ENCODE measurements at places on chromosomes 4 and X.

GRCh38 chrX:142149919-142150318, 55.2 kb downstream of the MAGEC2 start:
- no peak for DNase-seq

DNA sequence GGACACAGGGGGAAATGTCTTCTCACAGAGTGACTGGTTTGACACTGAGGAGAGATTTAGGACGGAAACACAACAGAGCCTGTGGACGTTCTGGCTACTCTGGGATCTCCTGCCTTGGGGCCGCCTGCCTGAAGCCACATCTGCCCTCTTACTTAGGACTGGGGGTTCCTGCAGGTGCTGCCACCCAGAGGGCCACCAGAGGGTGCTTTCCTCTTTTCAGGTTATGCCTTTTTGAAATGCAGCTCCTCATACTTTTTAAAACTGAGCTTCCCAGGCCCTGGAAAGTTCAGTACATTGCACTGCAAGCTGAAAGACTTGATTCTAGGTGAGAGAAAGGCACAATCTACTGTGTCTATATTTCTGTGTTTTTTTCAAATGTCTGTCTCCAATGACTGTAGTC, 92.2 kb upstream of the PGRMC2 start:
- DNase-seq, result no peak

DNA sequence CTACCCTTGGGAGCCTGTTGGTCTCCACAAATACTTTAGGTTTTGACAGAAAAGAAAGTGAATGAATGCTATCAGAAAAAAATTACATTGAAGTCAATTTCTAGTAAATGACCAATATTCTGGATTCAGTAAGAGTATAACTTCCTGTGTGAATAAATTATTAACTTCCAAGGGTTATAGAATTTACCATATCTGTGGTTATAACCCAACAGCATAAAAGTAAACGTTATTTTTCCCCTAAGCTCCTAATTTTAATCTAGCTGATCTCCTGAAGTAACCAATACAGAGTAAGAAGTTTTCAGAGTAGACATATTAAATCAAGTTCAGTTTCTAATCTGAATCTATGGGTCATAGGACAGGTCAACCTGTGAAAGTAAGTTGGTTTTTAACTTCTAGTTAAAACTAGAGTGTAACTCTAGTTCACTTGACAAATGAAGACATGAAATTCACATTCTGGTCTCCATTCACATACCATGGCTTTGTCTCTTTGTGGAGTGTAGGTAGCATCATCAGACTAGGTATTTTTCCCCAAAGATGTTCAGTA, 22.8 kb downstream of the DTHD1 start:
- DNase-seq, result no peak

GRCh38 chr4:156889616-156890594, 81.7 kb downstream of the PDGFC start:
- no peak for DNase-seq

DNA sequence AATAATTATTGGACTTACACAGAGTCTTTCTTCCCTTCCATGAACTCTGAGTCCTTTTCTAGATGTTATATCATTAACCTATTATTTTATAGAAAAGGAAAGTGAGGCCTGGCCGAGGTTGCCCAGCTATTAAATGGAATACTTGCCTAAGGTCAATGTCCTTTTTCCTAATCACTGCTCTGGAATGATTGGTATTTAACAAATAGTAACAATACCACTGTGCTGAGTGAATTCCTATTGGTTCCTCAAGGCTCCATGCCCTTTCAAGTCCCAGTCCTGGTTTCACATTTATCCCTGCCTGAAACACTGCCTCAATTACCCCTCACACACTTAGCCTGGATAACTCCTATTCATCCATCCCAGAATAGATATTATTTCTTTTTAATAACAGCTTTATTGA, 6.2 kb downstream of the TCEAL9 start:
- DNase-seq, result no peak

GRCh38 chr4:55637272-55637820, 1.2 kb upstream of the NMU start:
- no peak for DNase-seq

GRCh38 chr4:36758312-36759178, 477.1 kb downstream of the DTHD1 start:
- no peak for DNase-seq

DNA sequence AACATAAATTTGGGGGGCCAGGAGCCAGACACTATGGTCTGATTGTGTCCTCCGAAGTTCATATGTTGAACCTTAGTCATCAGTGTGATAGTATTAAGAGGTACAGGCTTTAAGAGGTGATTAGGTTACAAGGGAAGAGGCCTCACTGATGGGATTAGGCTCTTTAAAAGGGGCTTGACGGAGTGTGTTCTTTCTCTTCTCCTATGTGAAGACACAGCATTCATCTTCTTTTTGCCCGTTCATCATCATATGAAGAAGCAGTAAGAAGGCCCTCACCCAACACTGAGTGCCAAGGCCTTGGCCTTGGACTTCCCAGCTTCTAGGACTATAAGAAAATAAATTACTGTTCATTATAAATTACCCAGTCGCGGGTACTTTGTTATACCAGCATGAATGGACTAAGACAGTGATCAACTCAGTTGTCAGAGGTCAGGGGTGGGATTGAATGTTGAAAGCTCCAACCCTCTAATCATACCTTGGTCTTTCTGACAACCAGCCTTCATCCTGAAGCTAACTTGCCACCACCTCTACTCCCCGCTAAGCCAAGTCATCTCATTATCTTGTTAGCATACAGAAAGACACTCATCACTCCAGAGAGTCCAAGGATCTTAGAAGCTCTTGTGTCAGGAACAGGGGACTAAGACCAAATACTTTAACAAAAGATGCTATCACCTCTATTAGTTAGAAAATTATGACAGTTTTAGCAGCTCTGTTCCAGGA, 543.4 kb upstream of the DIPK2B start:
- no peak for DNase-seq

GRCh38 chr4:39124885-39125599, 57.3 kb upstream of the WDR19 start:
- DNase-seq, result no peak

GRCh38 chrX:29143356-29143755, 556.1 kb downstream of the IL1RAPL1 start:
- DNase-seq, result no peak

DNA sequence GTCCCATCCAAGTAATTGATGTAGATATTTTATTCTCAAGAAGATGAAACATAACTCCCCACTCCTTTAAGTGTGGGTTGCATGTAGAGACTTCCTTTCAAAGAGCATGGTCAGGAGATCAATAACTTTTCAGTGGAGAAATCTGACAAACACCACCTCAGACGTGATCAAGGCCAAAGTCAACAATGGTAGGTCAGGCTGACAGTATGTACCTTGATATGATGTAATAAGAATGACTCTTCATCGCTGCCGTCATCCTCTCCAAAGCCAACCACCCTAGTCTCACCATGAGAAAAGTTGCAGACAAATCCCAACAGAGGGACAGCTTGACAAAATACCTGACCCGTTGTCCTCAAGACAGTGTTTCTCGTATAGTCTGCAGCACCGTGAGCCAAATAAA, 67.3 kb upstream of the DHRSX start:
- no peak for DNase-seq

DNA sequence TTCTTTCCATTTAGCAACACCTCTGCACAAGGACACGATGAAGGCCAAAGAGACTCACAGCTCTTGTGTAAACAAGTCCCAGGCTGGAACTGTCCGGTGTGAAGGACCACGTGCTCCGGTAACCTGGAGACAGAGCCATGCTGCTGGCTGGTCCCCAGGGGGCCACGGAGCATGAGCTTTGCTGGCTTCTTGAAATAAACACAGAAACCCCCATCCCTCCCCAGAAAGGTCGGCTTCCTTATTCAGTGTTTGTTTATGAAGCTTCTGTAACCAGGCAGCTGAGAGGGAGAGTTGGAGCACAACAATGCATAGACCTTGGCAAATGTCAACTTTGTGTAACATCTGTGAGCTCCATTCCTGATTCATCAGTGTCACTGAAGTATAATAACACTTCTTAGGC, 109.4 kb downstream of the GPR143 start:
- no peak for DNase-seq

DNA sequence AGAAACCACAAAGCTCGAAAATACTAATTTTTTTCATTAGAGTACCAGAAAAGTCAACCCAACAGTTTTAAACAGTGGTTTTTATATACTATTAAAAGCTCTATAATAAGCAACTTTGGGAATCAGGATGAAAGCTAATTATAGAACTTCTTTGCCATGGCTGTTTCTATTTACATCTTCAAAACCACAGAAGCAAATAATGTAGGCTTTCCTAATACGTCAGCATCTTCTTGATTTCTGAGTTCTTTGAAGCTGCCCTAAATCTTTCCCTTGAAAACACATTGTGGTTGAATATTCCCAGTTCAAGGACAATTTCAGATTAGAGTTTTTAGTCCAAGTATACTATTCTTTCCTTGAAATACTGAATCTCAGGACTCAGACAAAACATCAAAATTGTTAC, 460.2 kb upstream of the FAT1 start:
- no peak for DNase-seq

- DNase-seq, result no peak
Measured at GRCh38 chr4:114332119-114332518, 266.5 kb upstream of the UGT8 start.

Measured in HuH-7.5 (cell line).